ENCODE measurements at places on chromosomes 12 and 14.

GRCh38 chr12:46798648-46799047 is 27.1 kb downstream of the SLC38A4 start:
- no peak for DNase-seq

- no peak for DNase-seq
These were observed 598.8 kb downstream of the SLC16A7 start for GRCh38 chr12:60194678-60195077.

- no peak for DNase-seq
These were observed 507 bp upstream of the PTPN11 start for GRCh38 chr12:112418273-112418607.

GRCh38 chr12:88207921-88208620 is 66.0 kb downstream of the TMTC3 start:
- DNase-seq: peak; percentile 43

DNA sequence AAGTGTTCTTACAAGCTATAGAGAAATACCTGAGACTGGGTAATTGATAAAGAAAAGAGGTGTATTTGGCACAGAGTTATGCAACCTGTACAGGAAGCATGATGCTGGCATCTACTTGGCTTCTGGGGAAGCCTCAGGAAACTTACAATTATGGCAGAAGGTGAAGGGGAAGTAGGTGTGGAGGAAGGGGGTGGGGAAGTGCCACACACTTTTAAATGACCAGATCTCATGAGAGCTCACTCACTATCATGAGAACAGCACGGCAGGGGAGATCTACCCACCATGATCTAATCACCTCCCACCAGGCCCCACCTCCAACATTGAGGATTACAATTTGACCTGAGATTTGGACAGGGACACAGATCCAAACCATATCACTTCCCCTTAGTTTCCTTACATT is 32.8 kb downstream of the TSHR start:
- DNase-seq: no peak

- no peak for DNase-seq
These were observed 837.2 kb upstream of the FBXO33 start for GRCh38 chr14:40269436-40269835.

DNA sequence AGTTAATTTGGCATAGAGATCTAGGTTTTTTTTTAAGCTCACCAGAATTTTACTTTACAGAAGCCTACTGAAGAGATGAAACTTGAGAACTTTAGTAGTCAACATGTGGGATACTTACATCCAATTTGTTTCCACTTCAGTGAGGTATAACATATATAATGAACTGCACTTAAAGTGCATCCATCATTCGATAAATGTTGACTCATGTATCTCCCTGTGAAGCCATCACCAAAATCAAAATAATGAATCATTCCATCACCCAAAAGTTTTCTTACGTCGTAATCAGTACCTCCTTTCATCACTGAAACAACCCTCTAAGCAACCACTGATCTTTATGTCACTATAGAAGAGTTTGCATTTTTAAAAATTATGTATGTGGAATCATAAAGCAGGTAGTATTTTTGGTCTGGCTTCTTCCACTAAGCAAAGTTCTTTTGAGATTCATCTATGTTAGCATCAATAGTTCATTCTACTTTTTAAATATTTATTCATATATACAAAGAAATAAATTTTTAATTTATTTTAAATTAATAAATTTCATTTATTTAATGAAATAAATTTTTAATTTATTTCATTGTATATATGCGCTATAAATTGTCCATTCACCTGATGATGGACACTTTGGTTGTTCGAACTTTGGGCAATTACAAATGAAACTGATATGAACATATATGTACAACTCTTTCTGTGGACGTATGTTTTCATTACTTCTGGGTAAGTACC is 2.0 kb upstream of the CPNE8 start:
- DNase-seq: no peak

DNA sequence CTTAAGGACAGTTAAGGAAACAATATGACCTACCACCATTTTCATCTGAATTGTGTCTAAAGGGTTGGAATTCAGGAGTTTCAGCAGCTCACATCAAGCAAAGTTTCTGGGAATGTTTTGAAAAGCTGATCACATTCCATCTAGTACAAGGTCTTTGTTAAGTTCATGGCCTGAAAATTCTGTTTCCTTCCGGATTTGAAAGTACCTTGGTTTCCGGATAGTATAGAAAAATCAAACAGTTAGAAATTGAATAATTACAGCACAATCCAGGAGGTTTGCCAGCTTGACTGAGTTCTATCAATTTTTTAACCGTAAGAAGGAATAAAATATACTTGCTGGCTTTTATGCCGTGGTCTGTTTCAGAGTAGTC is 136.5 kb downstream of the HMGA2 start:
- DNase-seq: no peak

DNA sequence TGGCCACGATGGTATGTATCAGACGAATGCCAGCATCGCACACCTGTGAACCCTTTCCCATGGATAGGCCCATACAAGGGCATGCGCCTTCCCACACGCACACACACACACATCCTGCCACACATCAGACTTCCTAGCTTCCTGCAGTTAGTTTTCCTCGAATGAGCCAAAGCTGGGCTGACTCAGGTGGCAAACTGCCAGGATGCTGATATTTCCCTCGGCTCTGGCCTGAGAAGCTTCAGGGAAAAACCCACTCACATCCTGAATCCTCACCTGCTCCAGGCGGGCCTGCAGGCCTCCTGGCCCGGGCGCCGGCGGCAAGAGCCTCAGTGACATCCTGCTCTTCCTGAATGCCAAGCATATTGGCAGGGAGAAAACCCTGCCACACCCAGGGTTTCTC is 22.4 kb downstream of the CALM1 start:
- peak; percentile 37 for DNase-seq

- no peak for DNase-seq
These were observed 82.3 kb upstream of the PTGDR start for GRCh38 chr14:52185178-52185577.

GRCh38 chr12:74671421-74671820 is 133.8 kb downstream of the ATXN7L3B start:
- no peak for DNase-seq

- DNase-seq: no peak
These were observed 12.4 kb upstream of the ARF6 start for GRCh38 chr14:49880267-49881064.

- DNase-seq: no peak
These were observed 137.8 kb downstream of the EPS8 start for GRCh38 chr12:15651371-15651770.

DNA sequence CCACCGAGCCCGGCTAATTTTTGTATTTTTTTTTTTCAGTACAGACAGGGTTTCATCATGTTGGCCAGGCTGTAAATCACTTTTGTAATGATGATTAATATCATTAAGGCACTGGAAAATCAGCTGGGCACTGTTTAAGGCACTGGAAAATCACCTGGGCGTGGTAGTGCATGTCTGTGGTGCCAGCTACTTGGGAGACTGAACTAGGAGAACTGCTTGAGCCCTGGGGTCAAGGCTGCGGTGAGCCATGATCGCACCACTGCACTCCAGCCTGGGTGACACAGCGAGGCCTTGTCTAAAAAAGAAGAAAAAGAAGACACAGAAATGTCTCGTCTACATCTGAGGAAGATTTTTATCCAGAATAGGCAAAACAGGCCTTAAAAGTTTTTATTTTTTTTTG is 12.7 kb downstream of the SLC11A2 start:
- DNase-seq: no peak

DNA sequence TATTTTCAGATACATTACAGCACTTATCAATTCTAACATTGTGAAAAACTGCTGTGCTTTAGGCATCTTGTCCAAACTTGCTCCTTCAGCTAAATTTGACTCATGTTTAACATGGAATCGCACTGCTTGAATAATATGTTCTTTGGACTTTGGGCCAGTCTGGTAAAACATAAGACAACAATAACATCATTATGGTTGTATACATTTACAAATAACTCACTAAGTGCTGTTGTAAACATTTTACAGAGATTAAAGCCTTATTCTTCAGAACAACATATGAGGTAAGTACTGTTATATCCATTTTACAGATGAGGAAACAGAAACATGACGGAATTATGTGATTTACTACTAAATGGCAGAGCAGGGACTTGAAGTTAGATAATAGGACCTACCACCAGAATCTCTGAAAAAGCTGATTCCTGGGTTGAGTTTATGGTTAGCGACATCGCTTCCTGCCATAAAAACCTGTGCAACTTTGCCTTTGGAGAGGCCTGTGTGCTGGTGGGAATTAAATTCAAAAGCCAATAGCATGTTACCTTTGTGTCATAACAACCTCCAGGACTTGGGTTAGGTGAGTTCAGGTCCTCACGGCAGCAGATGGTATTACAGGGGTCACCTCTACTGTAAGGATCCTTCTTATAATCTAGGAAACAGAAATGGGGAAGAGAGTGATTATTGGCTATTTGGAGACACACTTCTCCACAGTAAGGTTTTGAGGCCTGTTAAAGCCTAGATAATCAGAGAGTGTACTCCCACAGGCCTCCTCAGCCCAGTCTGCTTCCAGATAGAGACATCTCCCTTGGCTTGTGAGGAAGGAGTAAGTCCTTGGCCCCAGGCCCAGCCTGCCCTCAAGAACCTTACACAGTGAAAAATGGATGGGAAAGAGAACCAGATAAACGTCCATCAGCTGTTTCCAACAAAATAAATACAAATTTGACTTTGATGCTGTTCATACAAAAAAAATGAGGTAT is 61.8 kb downstream of the PLBD1 start:
- no peak for DNase-seq

GRCh38 chr14:23030936-23031335 is 3.8 kb downstream of the PSMB5 start:
- DNase-seq: no peak

- no peak for DNase-seq
These were observed 540.1 kb upstream of the MIS18BP1 start for GRCh38 chr14:45793081-45793480.

DNA sequence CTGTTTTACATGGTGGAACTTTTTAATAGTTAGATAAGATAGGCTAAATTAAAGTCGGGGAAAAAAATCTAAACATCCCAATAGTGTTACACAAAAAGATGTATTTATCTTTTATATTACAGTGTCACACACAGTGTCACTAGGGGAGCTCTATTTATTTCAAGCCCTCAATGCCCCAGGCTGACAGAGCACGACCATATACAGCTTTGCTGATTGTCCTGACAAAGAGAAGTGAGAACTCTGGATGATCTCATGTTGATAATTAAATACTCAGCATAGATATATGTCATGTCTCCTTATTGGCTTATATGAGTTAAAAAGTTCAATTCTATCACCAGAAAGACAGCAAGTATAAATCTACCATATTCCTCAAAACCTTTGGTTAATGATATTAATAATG is 594.3 kb downstream of the LRFN5 start:
- DNase-seq: no peak

- no peak for DNase-seq
These were observed 50.4 kb downstream of the ITPR2 start for GRCh38 chr12:26782372-26783130.

- DNase-seq: no peak
These were observed 256.4 kb downstream of the GRIN2B start for GRCh38 chr12:13725049-13725448.

- no peak for DNase-seq
These were observed 848.7 kb downstream of the NRXN3 start for GRCh38 chr14:79018836-79019235.

DNA sequence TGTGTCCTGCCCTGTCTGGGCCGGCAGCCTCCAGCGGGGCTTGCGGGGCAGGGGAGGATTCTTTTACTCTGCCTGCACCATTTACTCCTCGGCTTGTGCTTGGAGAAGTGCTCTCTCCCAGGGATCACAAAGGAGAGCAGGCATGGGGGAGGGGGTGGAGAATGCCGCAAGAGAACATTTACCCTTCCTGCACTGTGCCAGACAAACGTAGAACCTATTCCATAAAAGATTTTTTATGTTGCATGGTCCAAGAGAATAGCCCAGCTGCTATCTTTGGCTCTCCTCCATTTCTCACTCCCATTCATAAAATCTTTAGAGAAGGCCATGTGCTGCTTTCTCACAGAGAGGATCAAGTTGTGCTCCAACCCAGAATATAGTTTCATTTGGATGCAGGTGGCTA is 159.4 kb downstream of the SPTSSA start:
- peak; percentile 52 for DNase-seq

GRCh38 chr14:54699735-54700134 is 132.8 kb downstream of the SAMD4A start:
- DNase-seq: no peak

DNA sequence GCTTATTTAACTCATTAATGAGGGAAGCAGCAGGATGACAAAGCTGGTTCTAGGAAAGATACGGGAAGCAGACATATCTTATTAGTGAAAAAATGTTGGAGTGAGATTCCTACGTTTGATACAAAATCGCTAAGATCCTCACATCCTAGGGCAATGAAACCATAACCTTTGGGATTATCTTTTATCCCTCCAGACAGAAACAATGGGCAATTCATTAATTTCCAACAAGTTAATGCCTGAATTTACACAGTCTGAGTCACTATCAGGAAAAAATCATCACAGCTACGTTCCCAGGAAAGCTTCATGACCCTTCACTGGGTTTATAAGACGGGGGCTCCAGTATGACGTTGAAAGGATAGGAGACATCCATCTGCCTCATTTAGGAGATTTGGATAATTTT is 45.0 kb downstream of the SLC24A4 start:
- DNase-seq: no peak

- no peak for DNase-seq
These were observed 28.7 kb upstream of the FOS start for GRCh38 chr14:75249958-75250336.

GRCh38 chr12:41992692-41993215 is 151.9 kb downstream of the GXYLT1 start:
- DNase-seq: no peak

DNA sequence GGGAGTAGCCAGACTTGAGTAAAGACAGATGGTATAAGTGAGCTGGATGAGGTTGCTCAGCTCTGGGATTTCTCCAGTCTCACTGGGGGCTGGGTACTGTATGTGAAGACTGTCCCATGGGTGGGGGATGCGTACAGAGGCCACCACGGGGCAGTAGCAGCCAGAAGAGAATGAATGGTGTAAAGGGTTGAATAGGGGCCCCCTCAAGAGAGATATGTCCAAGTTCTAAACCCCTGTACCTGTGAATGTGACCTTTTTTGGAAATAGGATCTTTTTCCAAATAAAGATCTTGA is 21.8 kb upstream of the BCDIN3D start:
- DNase-seq: no peak

DNA sequence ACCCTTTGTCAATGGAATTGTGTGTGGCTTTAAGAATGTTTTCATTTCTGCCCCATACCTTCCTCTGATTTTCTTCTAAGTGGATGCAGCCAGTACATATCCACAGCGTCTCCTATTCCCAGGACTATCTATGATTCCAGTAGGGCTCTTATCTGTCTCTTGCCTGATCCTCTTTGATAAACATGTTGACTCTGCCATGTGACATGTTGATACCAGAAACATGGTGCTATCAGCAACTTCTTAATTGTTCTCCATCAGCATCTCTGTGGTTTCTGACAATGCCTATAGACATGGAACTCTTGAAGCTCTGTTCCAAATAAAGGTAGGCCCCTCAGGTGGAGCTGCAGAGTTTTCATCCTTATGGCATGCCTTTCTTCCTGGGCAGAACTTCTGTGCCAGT is 11.6 kb upstream of the OR4L1 start:
- no peak for DNase-seq

DNA sequence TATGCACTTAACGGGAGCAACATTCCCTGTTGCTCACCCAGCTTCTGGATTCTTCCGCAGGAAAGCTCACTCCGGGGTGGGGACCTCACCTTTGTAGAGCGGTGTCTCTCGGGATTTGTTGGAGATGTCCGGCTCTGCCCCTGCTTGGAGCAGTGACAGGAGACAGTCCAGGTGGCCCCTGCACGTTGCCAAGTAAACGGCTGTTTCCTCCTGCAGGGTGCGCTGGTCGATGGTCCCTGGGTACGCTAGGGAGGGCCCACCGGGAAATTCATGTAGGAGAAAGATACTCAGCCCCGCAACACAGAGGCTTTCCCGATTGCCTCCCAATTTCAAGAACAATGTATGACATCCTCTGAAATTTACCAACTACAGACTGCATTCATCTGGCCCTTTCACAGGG is 23.1 kb downstream of the ASB2 start:
- no peak for DNase-seq

All from mucosa of descending colon (tissue), 3 donors.